ENCODE measurements at places on chromosomes 5 and 9. TPM values are rescaled to one million over a fixed set of nuclear protein-coding genes. Genes with fewer than 3 reads are reported as not detected.

DNA sequence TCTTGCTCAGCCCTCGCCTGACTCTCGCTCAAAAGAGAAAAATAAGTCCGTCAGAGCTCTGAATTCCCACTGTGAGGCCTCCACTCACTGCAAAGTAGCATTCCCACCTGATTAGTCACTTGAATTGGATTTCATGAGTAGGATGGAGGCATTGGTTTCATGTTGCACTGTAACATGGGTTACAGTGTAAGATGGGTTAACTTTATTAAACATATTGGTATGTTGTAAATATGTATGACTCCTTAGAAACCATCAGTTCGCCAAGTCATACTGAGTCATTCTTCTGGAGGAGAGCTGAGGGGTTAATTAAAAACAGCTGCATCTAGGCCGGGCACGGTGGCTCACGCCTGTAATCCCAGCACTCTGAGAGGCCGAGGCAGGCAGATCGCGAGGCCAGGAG is 93.8 kb upstream of the BNC2 start:
- H3K36me3 ChIP-seq: no peaks in the 10 kb centered on the region
- no peak overlapping the region for H3K27ac ChIP-seq
- H3K4me1 ChIP-seq: no peaks in the 10 kb centered on the region
- no peaks in the 10 kb centered on the region for H3K27me3 ChIP-seq

DNA sequence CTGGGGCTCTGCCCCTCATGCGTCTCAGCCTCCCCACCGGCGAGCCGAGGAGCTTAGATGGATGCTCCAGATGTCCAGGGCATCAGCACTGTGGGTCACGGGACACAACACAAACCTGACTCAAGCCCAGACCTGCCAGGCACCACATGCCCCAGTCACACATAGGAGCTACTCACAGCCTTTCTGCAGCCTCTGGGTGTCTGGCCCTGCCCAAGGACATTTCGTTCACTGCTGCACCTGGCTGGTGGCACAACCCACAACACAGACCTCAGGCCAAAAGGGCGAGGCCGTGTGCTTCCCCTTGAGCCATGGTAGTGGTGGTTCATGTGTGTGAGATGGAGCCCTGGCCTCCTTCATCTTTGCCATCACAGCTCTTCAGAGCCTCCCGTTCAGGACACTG is 89.6 kb upstream of the FCN2 start:
- no peaks in the 10 kb centered on the region for H3K36me3 ChIP-seq
- no peak overlapping the region for H3K4me3 ChIP-seq
- no peak for DNase-seq
- no peak overlapping the region for H3K27ac ChIP-seq
- H3K27me3 ChIP-seq: no peaks in the 10 kb centered on the region
- H3K4me1 ChIP-seq: no peaks in the 10 kb centered on the region

BICD2 gene
- total RNA-seq: 25.2 TPM

GRCh38 chr9:128097543-128098296 is 29.7 kb downstream of the SLC25A25 start:
- peaks cover 33% of the 10 kb centered on the region for H3K36me3 ChIP-seq
- no peaks in the 10 kb centered on the region for H3K27me3 ChIP-seq
- DNase-seq: no peak
- H3K4me1 ChIP-seq: peaks cover 27% of the 10 kb centered on the region

GRCh38 chr5:148394587-148395019 is 10.8 kb downstream of the FBXO38 start:
- DNase-seq: no peak
- peaks cover 36% of the 10 kb centered on the region for H3K36me3 ChIP-seq

- H3K36me3 ChIP-seq: no peaks in the 10 kb centered on the region
- no peaks in the 10 kb centered on the region for H3K27me3 ChIP-seq
- no peak overlapping the region for H3K27ac ChIP-seq
- H3K4me1 ChIP-seq: no peaks in the 10 kb centered on the region
Observed at GRCh38 chr9:22216730-22217172, 207.6 kb upstream of the CDKN2B start.

DNA sequence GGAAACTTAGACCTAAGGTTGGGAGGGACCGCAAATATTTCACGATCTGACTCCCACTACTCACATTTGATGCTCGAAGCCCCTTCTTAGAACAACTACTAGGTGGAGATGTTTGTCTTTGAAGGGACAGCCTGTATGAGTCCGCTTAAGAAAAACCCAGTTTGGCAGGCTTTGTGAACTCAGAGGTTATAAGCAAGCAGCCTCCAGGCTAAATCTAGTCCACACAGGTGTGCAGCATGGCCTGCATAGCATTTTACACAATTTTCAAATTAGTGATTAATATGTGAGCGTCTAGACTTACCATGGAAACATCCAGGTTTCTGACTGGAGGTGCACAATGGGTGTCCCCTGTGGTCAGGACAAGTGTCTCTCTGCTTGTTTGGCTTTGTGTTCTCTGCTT is 127.1 kb downstream of the KIF4B start:
- H3K36me3 ChIP-seq: no peaks in the 10 kb centered on the region
- no peak overlapping the region for H3K27ac ChIP-seq
- no peak for DNase-seq
- no peaks in the 10 kb centered on the region for H3K27me3 ChIP-seq

DNA sequence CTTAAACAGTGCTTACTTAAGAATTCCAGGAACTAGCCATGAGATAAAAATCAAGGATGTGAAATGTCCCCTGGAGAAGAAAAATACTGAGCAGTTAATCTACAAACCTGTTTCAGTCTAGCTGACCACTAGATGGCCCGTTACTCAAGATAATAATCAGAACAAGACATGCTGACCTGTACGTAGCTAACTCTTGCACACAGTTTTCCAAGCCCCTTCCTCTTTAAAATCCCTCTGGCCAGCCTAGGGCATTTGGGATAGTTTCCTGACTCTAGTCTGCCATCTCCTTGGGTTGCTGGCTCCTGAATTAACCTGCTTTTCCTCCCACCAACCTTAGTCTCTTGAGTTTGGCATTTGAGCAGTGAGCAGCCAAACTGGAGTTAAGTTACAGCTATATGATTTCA is 59.2 kb upstream of the TRAF1 start:
- no peaks in the 10 kb centered on the region for H3K27me3 ChIP-seq
- no peak overlapping the region for H3K27ac ChIP-seq
- H3K4me3 ChIP-seq: no peak overlapping the region
- H3K36me3 ChIP-seq: no peaks in the 10 kb centered on the region

GRCh38 chr9:95753762-95754465 is 121.6 kb upstream of the ERCC6L2 start:
- no peak for DNase-seq
- H3K36me3 ChIP-seq: no peaks in the 10 kb centered on the region
- H3K4me1 ChIP-seq: peaks cover 25% of the 10 kb centered on the region
- no peaks in the 10 kb centered on the region for H3K27me3 ChIP-seq
- no peak overlapping the region for H3K4me3 ChIP-seq

DNA sequence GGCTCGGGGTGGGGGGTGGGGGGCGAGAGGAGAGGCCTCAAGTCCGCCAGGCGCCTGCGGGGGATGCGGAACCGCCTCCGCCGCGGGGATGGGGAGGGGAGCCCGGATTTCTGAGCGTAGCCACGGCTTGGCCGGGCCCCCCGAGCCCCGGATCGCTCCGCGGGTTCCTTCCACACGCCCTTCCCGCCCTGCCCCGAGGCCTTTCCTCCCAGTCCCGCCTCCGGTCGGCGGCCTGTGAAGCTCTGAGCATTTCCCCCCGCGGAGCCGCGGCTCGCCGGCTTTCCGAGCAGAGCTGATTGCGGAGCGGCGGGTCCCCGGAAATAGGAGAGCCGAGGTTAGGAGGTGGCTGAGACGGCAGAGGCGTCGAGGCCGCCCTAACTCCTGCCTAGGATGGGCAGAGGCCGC is 6.1 kb downstream of the IRX4 start:
- no peak overlapping the region for H3K4me3 ChIP-seq
- no peak overlapping the region for H3K27ac ChIP-seq
- peaks cover 93% of the 10 kb centered on the region for H3K27me3 ChIP-seq
- H3K36me3 ChIP-seq: no peaks in the 10 kb centered on the region
- DNase-seq: no peak

ORM2 gene
- total RNA-seq: not detected

DNA sequence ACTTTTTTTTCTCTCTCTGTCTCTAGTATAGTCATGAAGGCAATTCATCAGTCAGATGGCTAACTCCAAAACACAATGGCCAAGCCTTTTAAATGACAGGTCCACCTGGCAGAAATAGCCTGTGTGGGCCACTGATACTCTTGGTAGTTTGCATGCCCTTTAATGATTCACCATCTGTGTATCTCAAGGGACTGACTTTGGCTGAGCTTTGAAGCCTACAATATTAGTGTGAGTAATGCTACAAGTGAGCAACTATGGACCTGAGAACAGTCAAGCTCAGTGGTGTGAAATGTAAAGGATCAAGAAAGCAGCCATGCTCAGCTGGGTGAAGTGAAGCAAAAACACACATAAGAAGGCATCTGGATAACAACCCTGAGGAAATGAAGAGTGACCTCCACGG is 506.9 kb downstream of the TLE1 start:
- no peaks in the 10 kb centered on the region for H3K4me1 ChIP-seq
- H3K27ac ChIP-seq: no peak overlapping the region
- H3K36me3 ChIP-seq: no peaks in the 10 kb centered on the region
- H3K27me3 ChIP-seq: no peaks in the 10 kb centered on the region
- no peak for DNase-seq
- H3K4me3 ChIP-seq: no peak overlapping the region

LRRC8A gene
- 33.9 TPM for total RNA-seq

DNA sequence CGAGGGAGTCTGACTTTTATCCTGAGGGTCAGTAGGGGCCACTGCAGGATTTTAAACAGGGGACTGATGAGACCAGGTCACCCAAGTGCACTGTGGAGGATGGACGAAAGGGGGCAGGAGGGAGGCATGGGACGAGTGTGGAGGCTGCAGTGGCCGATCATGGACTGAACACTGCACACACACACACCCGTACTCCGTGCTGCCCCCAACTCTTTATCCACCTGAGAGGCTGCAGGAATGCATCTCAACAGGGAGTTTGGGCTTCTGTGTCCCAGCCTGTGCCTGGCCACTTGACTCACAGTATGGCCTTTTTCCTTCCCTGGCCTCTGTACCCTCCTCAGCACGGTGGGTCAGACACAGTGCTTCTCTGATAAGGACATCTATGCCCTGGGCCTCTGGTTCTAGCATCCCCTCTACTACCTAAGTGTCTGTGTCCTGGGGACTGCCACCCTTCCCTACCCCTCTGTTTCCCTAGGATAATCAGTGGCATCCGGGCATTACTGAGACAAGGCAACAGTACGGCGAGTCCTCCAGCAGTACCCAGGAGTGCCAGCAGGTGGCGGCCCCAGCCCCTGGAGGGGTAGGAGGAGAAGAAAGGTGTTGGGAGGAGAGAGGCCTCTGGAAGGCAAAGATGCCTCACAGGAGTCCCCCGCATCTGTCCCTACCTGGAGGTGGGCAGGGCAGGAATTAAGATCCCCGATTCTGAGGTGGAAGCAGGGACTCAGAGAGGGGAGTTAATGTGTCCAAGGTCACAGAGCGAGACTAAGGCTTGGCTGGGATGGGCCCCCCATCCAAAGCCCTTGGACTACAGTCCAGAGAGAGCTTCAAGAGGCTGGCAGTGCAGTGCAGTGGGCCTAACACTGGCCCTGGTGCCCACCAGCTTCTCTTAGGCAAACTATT is 5.1 kb upstream of the CDX1 start:
- H3K27me3 ChIP-seq: peaks cover 39% of the 10 kb centered on the region
- H3K4me1 ChIP-seq: no peaks in the 10 kb centered on the region
- no peak overlapping the region for H3K4me3 ChIP-seq
- H3K27ac ChIP-seq: no peak overlapping the region

- no peaks in the 10 kb centered on the region for H3K36me3 ChIP-seq
- no peak for DNase-seq
- H3K4me3 ChIP-seq: no peak overlapping the region
- peaks cover 7% of the 10 kb centered on the region for H3K27me3 ChIP-seq
- peaks cover 24% of the 10 kb centered on the region for H3K4me1 ChIP-seq
- no peak overlapping the region for H3K27ac ChIP-seq
Observed at GRCh38 chr5:138661991-138662434, 86.8 kb upstream of the HSPA9 start.

- no peaks in the 10 kb centered on the region for H3K36me3 ChIP-seq
- DNase-seq: no peak
- H3K27ac ChIP-seq: no peak overlapping the region
- H3K4me1 ChIP-seq: peaks cover 41% of the 10 kb centered on the region
- no peak overlapping the region for H3K4me3 ChIP-seq
- H3K27me3 ChIP-seq: peaks cover 4% of the 10 kb centered on the region
Observed at GRCh38 chr9:127422787-127423186, 1.4 kb upstream of the ZNF79 start.

VCAN gene
- total RNA-seq: 0.41 TPM

DNA sequence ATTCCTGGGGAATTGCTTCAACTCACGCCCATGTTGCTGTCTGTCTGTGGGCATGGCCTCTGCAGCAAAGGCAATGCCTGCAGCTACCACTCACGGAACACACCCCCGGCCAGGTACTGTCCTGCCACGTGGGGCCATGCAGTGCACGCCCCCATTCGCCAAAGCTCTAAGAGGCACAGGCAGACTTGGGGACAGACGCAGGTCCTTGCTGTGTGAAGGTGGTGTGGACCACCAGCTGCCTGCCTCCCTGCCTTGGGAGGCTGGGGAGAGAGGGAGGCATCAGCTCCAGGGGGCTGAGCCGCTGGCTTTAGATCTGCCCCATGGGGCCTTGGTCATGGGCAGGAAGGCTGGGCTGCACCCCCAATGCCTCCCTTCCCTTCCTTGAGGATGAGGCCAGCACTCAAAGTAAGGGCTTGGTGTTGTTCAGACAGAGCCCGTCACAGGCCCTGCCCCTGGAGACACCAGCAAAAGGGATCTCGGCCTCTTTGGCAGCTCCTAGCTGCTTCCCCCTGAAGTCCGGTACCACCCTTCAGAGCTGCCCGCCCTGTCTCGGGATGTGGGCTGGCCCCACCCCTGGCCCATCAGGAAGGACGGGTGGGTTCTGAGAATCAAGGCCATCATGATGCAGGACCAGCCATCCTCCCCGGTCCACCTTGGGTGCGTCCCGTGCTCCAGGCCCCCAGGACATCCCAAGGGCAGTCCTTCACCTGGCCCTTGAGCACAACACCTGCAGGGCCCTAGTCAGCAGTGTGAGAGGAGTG is 2.3 kb downstream of the GRIN1 start:
- H3K36me3 ChIP-seq: no peaks in the 10 kb centered on the region
- H3K27me3 ChIP-seq: peaks cover 11% of the 10 kb centered on the region
- H3K4me1 ChIP-seq: no peaks in the 10 kb centered on the region
- no peak for DNase-seq

LAMC3 gene
- total RNA-seq: 3.7 TPM

GRCh38 chr9:128429513-128430086 is 8.9 kb downstream of the CERCAM start:
- H3K27ac ChIP-seq: no peak overlapping the region
- H3K27me3 ChIP-seq: no peaks in the 10 kb centered on the region
- H3K36me3 ChIP-seq: no peaks in the 10 kb centered on the region
- no peaks in the 10 kb centered on the region for H3K4me1 ChIP-seq
- no peak overlapping the region for H3K4me3 ChIP-seq

FBP2 gene
- not detected for total RNA-seq

- H3K27ac ChIP-seq: no peak overlapping the region
- no peaks in the 10 kb centered on the region for H3K27me3 ChIP-seq
- no peaks in the 10 kb centered on the region for H3K36me3 ChIP-seq
- H3K4me1 ChIP-seq: no peaks in the 10 kb centered on the region
- no peak for DNase-seq
- no peak overlapping the region for H3K4me3 ChIP-seq
Observed at GRCh38 chr5:127834554-127834953, 131.4 kb downstream of the CCDC192 start.

EFNA5 gene
- total RNA-seq: 2.6 TPM

- H3K4me1 ChIP-seq: peaks cover 43% of the 10 kb centered on the region
- DNase-seq: no peak
- H3K27me3 ChIP-seq: no peaks in the 10 kb centered on the region
Observed at GRCh38 chr5:151130922-151131891, 26.4 kb downstream of the ANXA6 start.

IL13 gene
- total RNA-seq: 0.44 TPM

- no peaks in the 10 kb centered on the region for H3K36me3 ChIP-seq
- H3K27me3 ChIP-seq: peaks cover 6% of the 10 kb centered on the region
- H3K4me3 ChIP-seq: no peak overlapping the region
- no peak overlapping the region for H3K27ac ChIP-seq
Observed at GRCh38 chr5:173512637-173513435, 103.6 kb downstream of the BOD1 start.

All from T-cell (primary cell).